ENCODE measurements at places on chromosomes 6 and 20.

DNA sequence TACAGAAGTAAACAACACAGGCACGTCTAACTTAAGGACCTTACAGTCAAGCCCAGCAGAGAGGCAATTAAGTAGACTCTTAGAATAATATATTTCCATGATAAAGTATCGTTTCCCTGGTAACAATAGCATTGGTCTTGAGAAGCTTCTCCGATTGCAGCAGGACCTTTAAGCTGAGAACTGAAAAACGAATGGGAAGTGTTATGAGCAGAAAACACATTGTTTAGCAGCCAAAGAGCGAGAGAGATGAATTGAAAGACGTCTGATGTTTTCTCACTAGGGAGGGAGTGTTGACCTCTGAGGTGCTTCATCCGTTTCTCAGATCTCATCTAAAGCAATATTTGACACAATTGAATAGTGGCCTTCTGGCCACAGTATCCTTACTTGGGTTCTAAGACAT lies 855 bp downstream of the BYSL start:
- DNase-seq, result no peak

DNA sequence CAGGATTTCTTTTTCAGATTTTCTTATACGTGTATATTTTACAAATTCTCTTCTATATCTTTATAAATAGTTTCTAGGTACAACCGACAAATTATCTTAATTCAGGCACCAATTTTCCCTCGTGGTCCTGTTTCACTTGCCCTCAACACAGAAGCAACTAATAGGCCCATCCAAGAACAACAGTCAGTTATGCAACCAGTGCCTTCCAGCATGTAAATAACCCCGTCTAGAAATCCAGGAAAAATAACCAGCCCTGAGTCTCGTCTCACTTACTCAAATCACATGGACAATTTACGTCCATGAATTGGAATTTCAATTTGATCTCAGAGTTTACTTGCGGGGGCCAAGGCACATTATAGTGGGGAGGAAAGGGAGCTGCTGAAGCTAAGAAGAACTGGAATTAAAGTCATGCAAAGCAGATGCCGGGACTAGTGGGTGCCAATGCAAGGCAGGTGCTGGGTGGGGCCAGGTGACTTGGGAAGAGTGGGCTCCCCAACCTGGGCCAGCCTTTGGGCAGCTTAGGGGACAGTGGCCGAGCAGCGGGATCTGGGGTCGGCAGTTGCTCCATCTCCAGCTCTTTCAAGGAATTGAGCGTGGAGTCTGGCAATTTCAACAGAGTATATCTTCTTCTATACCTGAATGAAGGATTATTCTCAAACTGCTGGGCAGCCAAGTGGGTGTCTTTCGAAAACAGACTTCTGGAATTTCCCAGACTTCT lies 121.7 kb downstream of the EDN3 start:
- no peak for DNase-seq

DNA sequence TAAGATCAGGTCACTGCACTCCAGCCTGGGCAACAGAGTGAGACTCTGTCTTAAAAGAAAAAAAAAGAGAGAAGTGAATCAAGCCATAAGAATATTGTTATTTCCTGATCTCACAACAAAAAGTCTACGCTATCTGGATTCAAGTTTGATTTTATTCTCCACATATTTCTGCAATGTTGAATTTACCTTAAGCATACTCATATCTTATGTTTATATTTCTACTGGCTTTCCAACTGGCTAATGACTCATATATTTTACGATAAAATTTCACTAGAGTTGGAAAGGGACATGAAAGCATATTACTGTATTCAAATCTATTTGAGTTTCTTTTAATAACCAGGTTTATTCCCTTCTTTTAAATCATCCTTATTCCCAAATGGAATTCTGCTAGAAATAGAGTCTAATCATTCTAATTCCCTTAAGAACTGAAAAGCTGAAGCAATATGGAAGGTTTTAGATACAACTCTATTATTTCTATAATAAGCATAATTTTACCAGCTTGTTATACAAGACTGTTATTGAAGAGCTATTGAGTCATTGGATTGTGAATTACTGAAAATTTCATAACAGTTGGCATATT lies 276.9 kb upstream of the HS3ST5 start:
- no peak for DNase-seq

GRCh38 chr6:15439410-15440025 lies 193.6 kb downstream of the JARID2 start:
- DNase-seq, result no peak

DNA sequence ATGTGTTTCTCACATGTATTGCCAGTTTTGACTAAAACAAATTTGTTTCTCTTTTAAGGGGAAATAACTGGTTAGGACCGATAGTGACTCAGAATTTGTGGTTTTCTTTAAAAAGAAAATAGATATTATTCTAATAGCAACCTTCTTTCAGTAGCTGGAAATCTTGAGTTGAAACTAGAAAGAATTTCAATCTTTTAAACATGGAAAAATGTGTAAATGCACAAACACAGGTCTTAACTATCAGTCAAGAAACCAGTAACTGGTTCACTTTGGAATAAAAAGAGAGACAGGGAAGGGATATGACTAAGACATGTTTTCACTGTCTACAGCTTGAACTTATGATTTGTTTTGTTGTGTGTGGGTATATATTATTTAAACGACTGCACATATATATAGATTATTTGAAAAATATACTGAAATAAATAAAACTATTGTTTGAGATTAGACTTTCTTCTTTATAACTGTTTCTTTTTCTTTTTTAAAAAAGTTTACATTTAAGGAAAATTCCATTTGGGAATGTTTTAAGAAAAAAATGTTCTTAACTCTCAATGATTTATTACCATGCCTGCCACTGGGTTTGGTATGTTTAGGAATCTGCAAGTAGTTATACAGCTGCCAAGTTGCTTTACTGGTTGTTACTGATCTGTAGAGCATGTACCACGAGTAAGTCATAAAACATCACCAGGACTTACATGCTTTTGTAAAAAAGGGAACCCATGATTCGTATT lies 753.3 kb upstream of the MARCKS start:
- no peak for DNase-seq

GRCh38 chr20:61802721-61803311 lies 262.9 kb downstream of the TAF4 start:
- DNase-seq, result no peak

- DNase-seq, result no peak
These were observed 72.1 kb upstream of the PMEPA1 start for GRCh38 chr20:57781901-57782300.

DNA sequence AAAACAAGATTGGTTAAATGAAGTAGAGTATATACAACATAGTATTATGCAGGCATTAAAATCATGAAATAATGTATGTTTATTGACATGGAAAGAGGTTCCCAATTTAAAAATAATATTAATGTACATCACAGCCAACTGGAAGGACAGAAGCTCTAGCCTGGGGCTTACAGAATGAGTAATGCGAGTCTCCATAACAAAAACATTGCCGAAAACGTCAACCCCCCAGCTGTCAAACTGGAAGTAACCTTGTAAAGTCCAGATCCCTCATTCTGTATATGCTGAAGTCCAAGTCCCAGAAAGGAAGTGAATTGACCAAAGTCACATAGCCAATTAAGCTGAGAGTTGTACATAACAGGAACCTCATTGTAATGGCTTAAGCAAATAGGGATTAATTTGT lies 128.7 kb upstream of the ECI2 start:
- DNase-seq, result no peak
